Activated CD4-positive, alpha-beta T cell treated with anti-CD3 and anti-CD28 coated beads, Interleukin-2, Interleukin-6, amounts not matched to agents 100 ng/mL and 50 ng/mL, durations not matched to agents 16 hours and 8 hours (primary cell): ENCODE measurements at places on chromosomes 5 and 9.

DNA sequence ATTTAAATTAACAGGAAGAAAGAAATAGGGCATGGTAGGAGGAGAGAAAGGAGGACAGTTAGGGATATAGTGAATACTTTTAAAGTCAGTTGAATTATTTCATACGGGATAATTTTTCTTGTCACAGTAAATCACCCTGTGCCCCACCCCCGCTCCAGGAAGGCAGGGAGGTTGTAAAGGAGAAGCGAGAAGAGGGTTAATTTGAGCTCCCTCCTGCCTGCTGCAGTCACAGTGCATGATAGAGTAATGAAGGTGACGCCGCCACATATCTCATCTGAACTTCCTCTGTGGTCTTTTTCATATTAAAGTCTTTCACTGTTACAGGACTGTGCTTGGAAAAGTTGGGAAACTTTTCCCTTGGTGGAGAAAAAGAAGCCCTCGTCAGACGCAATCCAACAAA, 896 bp upstream of the PCSK5 start:
- no peak for DNase-seq

GRCh38 chr5:179181988-179182387, 121.8 kb downstream of the ZNF354C start:
- no peak for DNase-seq

GRCh38 chr5:130545291-130545690, 619.8 kb downstream of the HINT1 start:
- no peak for DNase-seq

DNA sequence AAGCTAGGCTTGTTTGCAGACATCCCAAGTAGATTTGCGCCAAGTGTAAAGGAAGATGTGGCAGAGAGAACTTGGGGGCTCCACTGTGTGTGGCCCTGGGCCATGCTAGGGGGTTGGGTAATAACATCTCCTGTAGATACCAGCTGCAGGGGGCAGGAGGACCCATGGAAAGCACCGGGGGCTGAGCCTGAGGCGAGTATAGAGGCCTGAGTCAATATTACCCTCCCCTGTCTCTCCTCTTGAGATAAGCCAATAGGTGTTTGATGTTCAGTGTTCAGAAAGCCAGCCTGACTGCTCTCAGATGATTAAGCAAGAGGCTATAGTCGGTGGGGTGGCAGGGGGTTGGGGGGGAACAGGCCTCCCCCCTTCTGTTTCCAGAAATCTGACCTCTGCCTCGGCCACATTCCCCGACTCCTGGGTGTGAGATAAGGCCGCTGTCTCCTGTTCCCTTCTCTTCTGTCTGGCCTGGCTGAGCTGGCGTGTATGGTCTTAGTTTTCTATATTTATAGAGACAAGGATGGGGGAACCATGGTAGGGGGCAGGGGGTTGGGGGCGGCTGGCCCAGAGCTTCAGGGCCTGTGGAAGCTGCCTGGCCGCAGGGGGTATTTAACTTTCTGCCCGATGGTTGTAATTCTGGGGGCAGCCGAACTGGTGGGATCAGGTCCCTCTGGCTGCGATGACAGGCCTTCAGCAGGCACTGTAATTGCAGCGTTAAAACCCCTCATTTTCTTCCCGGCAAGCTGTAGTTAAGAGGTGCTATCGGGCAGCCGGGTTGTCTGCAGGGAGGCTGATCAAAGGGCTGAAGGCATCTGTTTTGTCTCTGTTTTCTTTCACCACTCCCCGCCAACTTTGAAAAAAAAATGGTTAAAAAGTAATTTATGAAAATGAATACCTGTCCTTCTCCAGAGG, 292.0 kb downstream of the NSG2 start:
- DNase-seq: no peak

- DNase-seq: no peak
Measured at GRCh38 chr9:121491111-121491510, 8.5 kb downstream of the GGTA1 start.
